AG20443 (cell line): ENCODE measurements at places on chromosomes 4 and X.

GRCh38 chr4:106083065-106083464 lies 187.8 kb downstream of the NPNT start:
- no peak for DNase-seq

DNA sequence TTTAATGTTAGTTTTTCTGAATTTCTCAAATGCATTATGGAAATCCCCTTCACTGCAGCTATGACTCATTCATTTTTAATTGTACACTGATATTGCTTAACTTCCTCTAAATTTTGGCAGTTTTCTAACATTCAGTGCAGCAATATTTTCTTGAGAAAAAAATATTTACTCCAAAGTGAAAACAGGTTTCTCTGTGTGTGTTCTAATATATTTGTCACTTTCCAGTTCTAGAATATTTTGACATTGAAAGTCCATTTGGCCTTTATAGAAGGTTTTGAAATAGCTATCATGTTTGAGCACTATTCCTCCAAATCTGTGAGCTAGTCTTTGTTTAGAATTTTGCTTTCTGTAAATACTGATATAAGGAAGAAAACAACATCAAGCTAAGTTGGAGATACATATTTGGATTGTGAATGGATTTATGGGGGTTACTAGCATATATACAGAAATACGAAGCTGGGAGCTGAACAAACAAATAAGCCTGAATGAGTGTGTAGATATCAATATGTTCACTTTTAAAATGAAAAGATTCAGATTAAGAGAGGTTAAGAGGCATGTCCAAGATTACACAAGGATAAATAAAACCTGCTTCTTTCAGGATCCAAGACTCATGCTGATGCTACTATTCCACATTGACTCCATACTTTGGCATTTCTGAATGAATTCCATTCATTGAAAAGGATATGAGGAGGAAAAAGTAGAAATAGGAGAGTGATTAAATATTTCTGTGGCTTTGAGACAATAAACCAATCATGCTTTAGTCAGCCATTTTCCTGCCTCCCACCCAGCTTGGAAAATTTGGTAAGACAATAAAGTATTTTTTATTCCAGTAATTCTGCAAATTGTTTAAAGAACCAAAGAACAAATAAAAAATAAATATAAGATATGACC lies 57.3 kb upstream of the SLIT2 start:
- DNase-seq = peak; percentile 53

DNA sequence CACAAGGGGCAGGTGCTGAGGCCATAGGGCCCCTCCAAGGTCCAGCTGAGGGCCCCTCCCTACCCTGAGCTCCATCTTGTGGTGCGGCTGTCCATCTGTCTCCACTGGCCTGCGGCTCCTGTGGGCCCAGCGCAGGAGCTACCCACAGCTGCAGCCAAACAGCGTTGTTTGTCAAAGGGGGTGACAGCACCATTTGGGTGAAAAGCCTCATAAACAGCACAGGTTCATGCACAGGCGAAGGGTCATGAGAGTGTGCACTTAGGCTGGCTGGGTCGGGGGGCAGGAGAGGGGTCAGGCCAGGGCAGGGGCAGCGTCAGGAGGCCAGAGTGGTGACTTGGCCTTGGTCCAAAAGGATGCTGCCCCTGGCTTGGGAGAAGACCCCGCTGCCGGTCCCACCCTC lies 32.3 kb downstream of the BLOC1S4 start:
- no peak for DNase-seq

- DNase-seq = no peak
These were observed 210.7 kb upstream of the EOLA2 start for GRCh38 chrX:150148749-150149672.

- no peak for DNase-seq
These were observed 63.0 kb downstream of the ARHGAP10 start for GRCh38 chr4:147794787-147795413.

GRCh38 chrX:30995705-30996104 lies 76.1 kb downstream of the FTHL17 start:
- no peak for DNase-seq

- DNase-seq = no peak
These were observed 42.3 kb downstream of the AFF2 start for GRCh38 chrX:148542481-148543255.

GRCh38 chrX:148380650-148381561 lies 119.5 kb upstream of the AFF2 start:
- DNase-seq = peak; percentile 11

DNA sequence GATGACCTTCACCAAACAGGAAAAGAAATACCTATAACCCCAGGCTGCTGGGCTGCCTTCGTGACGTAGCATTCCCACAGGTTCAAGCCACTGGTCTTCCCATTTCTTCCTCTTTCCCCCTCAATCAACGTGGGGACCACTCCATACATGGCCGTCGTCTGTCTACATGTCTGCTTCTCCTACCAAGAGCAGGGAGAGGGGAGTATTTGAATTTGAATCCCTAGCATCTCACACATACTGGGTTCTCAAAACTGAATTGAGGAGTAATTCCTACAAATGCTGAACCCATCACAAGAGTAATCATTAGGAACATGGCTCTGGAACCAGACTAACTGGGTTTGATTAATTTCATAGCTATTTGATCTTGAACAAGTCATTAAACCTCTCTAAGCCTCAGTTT lies 17.3 kb downstream of the GPC3 start:
- no peak for DNase-seq

- peak; percentile 52 for DNase-seq
These were observed 7.6 kb upstream of the TBC1D19 start for GRCh38 chr4:26576231-26576739.

GRCh38 chr4:74471264-74471663 lies 26.3 kb downstream of the AREG start:
- no peak for DNase-seq

GRCh38 chr4:140020457-140021361 lies 133.3 kb downstream of the MAML3 start:
- DNase-seq = no peak

DNA sequence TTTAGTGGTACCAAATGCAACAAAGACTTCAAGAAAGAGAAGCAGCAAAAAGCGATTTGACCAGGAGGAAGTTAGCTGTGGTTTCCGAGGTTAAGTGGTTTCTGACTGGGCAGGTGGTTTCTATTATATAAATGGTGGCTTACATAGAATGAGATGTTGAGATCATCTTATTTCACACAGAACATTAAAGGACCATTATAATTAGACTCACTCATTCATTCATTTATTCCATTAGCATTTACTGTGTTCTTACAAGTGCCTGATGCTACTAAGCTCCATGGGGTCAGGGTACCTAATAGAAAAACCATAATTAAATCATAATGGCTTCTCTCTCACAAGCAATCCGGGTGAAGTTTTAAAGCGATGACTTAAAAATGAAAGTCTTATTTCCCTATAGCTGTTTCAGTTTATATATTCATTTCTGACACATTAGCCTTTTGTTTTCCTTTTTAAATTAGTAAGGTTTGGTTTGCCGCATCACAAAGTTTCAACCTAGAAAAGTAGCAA lies 10.6 kb downstream of the TSPAN6 start:
- DNase-seq = no peak

DNA sequence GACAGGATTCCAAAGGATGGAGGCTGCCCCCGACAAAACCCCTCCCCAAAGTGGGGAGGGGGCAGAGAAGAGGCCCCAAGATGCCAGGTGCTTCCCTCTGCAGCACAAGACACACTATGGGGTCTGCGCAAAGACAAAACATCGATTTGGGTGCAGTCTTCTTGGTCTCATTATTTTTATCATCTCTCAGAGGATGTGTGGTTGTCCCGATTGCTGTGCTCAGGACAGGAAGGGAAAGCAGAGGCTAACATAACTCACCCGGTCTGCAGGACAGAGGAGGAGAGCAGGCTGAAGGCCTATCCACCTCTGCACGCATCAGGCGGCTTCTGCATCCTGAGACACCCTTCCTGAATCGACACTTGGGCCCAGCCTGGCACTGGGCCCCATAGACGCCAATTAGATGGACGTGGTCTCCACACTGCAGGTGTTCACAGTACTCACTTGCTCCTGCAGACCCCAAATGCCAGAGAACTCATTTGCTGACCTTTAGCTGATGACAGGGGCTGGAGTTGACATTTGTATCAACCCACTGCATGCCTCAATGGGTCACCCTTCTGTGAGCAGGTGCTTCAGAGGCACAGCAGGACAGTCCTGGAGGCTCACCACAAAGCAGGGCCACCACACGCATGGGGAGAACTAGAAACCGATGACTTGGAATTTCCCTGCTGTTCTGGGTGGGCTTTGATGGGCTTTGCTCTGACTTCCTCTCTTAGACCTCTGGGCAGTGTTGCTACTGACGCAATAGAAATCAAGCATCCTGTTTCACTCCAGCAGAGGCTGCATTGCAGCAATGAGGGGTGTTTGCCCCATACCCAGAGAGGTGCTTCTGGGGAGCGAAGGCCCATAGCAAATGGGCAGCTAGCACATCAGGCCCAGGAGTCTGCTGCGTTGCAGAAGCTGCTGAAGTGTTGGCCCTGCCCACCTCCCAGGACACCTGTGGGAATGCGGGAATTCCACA lies 96.3 kb upstream of the ENPP6 start:
- DNase-seq = no peak

- peak; percentile 92 for DNase-seq
These were observed 47.7 kb downstream of the EVC start for GRCh38 chr4:5758741-5759140.

GRCh38 chrX:19457662-19458061 lies 57.6 kb downstream of the MAP3K15 start:
- no peak for DNase-seq

DNA sequence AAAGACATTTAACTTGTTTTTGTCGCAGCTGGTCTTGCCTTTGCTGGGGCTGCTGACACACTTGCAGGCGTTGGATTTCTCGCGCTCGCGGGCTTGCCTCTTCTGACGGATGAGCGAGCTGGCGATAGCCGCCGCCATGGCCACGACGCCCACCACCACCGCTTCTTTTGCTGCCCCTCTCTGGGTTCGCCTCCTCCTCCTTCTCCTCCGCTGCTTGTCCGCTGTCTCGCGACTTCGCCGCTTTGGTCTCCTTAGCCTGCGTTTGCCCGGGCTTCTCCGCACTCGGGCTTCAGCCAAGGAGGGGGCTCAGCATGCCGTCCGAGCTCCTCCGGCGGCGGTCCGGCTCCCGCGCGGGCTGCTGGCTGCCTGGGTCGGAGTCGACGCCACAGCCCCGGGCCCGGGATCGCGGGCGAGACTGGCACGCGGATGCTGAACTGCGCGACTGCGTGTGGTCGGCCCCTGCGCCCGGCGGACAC lies 613 bp downstream of the FGF13 start:
- peak; percentile 18 for DNase-seq

GRCh38 chrX:39857780-39858179 lies 240.0 kb downstream of the BCOR start:
- no peak for DNase-seq
